Activated CD4-positive, alpha-beta T cell treated with anti-CD3 and anti-CD28 coated beads for 36 hours (primary cell): ENCODE measurements at places on chromosomes 16 and 17. TPM values are rescaled to one million over a fixed set of nuclear protein-coding genes. Genes with fewer than 3 reads are reported as not detected.

The MEIOC gene
- total RNA-seq = 0.18 TPM

DNA sequence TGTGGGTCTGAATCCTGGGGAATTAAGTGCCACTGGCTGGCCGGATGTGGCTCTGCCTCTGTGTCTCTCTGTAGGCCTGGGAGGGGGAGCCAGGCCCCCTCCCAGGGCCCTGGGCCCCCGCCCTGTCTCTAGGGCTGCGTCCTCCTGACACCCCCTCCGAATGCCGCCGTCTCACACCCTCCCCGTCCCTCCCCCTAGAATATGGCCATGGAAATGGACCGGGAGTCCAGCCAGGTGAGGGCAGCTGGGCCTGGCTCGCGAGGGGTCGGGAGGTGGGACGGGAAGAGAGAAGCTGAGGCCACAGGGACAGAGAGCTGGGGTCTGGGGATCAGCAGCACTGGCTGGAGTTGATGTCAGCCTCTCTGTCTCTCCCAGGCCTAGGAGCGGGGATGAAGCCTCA, 16.1 kb upstream of the PKMYT1 start:
- no peak for DNase-seq

The CDH11 gene
- total RNA-seq = not detected

- DNase-seq = no peak
Observed at GRCh38 chr17:17963694-17964436, 8.3 kb downstream of the TOM1L2 start.

GRCh38 chr17:45091778-45092425, 30.8 kb downstream of the NMT1 start:
- DNase-seq = no peak

DNA sequence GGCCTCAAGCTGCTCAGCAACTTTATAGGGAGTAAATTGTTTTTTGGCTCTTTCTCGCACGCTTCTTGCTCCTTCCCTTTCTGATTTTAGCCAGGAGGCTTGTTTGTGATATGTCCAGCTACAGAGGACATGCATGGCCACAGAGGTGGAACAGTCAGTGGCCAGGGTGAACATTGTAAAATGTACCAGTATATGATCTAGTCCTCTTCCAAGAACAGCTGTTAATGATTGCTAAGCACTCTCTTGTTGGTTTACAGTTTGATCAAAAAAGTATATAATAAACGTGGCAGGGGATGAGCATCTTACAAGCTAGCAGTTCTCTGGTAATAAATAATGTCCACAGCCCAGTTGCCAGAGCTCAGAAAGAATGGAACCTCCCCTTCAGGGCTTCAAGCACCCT, 461.7 kb upstream of the DYNLRB2 start:
- no peak for DNase-seq

GRCh38 chr17:77948690-77949114, 9.8 kb upstream of the TNRC6C start:
- DNase-seq = no peak

GRCh38 chr17:33804401-33804800, 450.7 kb upstream of the CCL2 start:
- DNase-seq = no peak

GRCh38 chr17:278676-279059, 73.9 kb downstream of the RPH3AL start:
- DNase-seq = no peak

- DNase-seq = no peak
Observed at GRCh38 chr17:29581583-29582253, 7.7 kb downstream of the GIT1 start.

The PSMC5 gene
- total RNA-seq = 98.2 TPM

The C17orf78 gene
- total RNA-seq = not detected

The PKMYT1 gene
- total RNA-seq = 101 TPM

DNA sequence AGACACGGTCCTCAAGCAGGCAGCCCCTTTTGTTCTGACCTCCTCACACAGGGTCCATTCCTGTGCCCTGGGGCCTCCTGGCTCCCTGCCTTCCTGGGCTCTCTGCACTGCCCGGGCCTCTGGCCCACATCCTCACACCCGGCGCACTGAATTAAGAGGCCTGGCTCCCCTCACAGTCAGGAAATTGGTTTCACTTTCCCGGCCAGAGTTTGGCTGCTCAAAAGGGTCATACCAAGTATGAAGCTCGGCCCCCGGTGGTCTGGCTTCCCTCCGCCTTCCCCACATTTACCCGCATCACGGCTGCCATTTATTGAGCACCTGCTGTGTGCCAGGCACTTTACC, 220.0 kb downstream of the NTN1 start:
- DNase-seq = no peak

DNA sequence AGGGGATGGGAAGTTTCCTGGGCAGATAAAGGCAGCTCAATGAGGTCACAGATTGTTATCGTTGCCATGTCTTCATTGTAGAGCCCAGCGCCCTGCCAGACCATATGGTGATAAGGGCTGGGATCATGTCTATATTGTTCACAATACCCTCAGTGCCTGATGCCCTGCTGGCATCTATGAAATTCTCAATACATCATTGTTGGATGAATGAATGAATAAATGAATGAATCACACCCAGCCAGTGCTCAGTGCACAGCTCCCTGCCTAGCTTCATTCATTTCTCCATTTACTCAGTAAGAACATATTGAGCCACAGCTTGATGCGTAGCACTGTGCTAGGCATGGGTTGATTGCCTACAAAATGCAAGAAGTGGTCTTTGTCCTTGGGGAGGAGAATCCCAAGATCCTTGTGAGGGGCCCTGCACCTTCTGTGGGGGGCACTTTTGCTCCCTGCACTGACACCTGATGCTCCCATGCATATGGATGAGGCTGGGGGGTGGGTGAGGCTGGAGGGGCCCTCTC, 29.7 kb downstream of the MRC2 start:
- DNase-seq = no peak

The PERCC1 gene
- total RNA-seq = not detected

- DNase-seq = peak; percentile 27
Observed at GRCh38 chr16:56451753-56452689, 667 bp downstream of the OGFOD1 start.

The SPATA32 gene
- total RNA-seq = 0.25 TPM

DNA sequence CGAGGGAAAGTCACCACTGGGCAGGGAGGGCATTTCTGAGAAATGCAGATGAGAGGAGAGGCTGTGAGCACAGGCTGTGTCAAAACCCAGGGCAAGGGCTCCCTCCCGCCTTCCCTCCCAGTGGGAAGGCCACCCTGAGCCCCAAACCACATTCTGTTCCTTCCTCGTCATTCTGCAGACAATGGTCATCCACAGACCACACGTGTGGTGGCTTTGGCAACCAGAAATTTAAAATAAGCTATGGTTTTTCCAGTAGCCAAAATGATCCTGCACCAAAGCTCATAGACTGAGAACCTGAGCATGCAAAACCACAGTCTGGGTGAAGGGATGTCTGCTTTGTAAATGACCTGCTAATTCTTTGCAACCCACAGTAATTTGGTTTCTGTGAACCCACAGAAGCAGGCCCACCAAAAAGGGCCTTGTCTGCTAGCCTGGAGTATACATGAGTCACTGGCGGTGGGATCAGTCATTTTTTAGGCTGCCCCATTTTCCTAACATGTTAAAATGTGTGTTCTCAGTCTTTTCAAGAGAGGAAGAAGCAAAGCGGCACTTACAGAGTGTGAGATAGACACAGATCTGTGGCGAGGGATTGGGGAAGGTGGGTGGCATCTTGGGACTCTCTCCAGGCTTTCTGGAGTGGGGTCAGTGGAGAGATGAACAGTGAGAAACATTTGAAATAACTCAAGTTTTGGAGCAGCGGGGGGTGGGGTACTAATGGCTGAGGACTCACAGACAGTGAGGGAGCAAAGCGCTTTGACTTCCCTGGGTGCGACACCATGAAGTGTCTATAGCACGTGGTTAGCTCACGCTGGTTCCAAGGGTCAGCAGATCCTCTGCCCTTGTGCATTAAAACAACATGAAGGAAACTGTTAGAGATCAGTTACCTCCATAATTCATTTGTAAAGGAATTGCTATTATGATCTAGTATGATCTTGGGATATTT, 20.5 kb downstream of the GRB7 start:
- DNase-seq = peak; percentile 70

DNA sequence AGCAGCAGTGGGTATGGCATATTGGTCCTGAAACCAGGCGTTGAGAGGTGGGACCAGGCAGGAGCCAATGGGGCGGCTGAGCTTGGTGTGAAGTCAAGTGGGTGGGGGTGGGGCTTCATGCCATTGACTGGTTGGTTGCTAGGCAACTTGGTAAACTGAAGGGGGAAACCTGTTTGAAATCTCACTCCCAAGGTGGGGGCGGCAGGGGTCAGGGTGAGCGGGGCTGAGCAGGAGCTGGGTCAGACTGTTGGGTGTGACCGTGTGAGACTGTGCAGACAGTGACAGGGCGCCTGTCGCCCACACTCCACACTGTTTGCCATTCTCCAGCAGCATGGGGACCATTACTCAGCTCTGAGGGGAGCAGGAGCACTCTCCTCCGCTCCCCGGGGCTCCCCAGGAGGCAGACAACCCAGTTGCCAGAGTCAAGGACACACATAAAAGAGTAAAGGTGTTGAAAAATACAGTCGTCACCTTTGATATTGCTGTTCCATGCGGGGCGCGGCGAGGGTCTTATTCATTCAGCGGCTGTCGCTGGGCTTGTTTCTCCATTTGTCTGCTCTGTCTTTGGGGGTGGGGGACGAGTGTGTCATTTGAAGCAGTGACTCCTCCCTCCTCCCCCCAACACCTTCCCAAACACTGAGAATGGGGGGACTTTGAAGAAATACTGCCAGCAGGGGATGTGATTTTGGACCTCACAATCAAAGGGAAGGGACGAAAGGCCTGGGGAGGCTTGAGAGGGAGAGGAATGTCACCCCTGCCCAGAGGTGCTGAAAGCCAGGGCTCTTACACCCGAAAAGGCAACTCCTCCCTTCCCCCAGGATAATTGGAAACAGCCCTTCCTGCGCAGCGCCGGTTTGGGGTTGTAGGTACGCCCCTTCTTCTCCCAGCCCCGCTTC, 1.2 kb upstream of the EFNB3 start:
- DNase-seq = peak; percentile 36

- peak; percentile 84 for DNase-seq
Observed at GRCh38 chr16:31869511-31870201, 4.0 kb upstream of the ZNF267 start.
